ENCODE measurements at places on chromosomes 5 and 9. TPM values are rescaled to one million over a fixed set of nuclear protein-coding genes. Genes with fewer than 3 reads are reported as not detected.

DNA sequence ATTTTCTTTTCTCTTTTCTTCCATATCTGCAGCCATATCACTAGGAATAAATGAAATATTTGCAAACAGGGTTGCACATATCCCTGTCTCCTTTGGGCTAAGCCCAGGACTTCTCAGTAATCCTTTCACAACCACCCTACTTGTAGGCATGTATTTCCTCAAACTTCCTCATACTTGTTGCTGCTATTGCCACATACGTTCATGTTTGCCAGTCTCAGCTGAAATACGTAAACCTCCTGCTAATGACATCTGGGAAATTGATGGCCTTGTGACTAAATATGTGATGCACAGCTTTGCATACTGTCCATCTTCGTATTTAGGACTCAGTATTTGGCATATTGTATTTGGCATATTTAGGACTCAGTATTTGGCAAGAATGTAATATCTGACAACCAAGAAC lies 224.6 kb downstream of the PLK2 start:
- H3K27ac ChIP-seq, result no peak overlapping the region
- H3K27me3 ChIP-seq, result no peaks in the 10 kb centered on the region
- no peaks in the 10 kb centered on the region for H3K36me3 ChIP-seq
- H3K4me1 ChIP-seq, result peaks cover 4% of the 10 kb centered on the region

Gene ITGA2
- 10.8 TPM for total RNA-seq

Gene COL23A1
- total RNA-seq, result 5.1 TPM

DNA sequence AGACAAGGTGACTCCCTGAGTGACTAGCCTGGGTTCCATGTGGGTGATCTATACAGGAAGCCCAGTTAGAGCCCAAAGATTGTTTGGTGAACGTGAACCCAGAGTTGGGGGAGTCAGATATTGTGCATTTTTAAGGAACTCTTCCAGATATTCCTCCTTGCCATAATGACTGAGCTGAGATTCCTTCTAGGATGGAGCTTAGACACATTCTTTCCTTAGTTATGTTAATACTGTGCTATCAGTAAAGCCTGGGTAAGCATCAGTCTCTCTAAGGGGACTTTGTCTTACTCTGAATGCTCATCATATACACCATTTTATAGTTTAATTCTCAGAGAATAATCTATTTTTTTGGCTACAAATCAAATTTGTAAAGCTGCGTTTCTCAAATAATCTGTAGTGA lies 68.1 kb downstream of the FOXB2 start:
- no peak for DNase-seq
- H3K4me1 ChIP-seq, result no peaks in the 10 kb centered on the region
- H3K27me3 ChIP-seq, result no peaks in the 10 kb centered on the region
- H3K36me3 ChIP-seq, result no peaks in the 10 kb centered on the region

Gene LHX3
- not detected for total RNA-seq

Gene KLHL9
- total RNA-seq, result 41.6 TPM

GRCh38 chr5:62581836-62582597 lies 3.4 kb downstream of the LRRC70 start:
- no peak overlapping the region for H3K4me3 ChIP-seq
- no peak overlapping the region for H3K27ac ChIP-seq
- no peak for DNase-seq
- H3K36me3 ChIP-seq, result no peaks in the 10 kb centered on the region
- H3K27me3 ChIP-seq, result no peaks in the 10 kb centered on the region

DNA sequence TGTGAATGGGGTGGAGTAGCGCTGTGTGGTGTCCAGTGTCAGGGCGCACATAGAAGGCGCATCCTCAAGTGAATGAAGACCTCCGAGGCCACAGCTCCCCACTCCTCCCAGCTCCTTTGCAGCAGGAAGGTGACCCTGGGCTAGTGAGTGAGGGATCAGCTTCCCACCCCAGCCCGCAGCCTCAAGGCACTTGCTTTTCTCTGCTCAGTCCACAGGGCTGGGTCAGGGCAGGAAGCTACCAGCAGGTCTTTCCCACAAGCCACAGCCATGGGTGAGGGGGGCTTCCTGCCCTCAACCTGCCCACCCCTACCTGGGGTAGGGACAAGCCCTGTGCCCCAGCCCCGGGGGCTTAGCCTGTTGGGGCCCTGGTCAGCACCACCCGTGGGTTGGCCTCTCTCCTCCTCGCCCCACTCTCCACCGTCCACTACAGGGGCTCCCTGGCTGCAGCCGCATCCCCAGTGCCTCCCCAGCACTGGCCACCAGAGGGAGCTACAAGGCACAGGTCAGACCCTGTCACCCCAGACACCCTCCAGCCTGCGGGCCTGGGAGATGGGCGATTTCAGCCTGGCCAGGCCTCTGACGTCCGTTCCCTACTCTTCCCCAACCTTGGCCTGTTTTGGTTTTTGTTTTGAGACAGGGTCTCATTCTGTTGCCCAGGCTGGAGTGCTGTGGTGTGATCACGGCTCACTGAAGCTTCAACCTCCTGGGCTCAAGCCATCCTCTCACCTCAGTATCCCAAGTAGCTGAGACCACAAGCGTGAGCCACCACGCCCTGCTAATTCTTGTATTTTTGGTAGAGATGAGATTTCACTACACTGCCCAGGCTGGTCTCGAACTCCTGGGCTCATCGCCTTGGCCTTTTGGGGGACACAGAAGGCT lies 1.3 kb upstream of the ABCA2 start:
- H3K4me1 ChIP-seq, result peaks cover 20% of the 10 kb centered on the region
- no peaks in the 10 kb centered on the region for H3K36me3 ChIP-seq
- H3K4me3 ChIP-seq, result no peak overlapping the region
- no peaks in the 10 kb centered on the region for H3K27me3 ChIP-seq

GRCh38 chr5:68554571-68555279 lies 339.2 kb downstream of the PIK3R1 start:
- H3K4me3 ChIP-seq, result no peak overlapping the region
- no peaks in the 10 kb centered on the region for H3K36me3 ChIP-seq
- H3K27ac ChIP-seq, result no peak overlapping the region

DNA sequence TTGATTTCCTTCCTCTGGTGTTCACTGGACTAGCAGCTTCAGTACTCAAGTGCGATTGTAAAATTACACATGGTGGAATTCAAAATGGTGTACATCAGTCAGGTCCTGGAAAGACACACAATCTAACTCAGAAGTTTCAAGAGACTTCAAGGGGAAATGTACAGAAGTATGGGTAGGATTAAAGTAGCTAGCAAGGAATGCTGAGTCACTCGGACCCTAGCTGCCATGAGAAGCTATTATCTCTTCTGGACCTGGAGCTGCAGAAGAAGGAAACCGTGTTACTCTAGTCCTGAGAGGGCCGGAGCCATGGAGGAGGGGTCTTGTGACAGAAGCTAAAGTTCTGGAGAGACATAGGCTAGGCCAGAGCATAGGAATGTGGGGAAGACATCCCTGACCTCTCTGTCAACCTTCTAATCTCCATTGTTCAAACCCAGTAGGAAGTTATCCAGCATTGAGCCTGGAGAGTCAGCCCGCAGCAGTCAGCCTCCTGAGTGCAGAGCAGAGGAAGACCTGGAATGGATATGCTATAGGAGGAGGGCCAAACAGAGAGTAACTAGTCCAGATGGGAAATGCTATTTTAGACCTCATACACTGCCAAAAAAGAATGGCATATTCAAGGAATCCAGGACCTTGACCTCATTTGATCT lies 84.3 kb downstream of the GHR start:
- H3K27me3 ChIP-seq, result no peaks in the 10 kb centered on the region
- no peak overlapping the region for H3K4me3 ChIP-seq
- peaks cover 6% of the 10 kb centered on the region for H3K4me1 ChIP-seq
- H3K36me3 ChIP-seq, result no peaks in the 10 kb centered on the region
- DNase-seq, result no peak

Gene DPYSL3
- total RNA-seq, result 70.4 TPM
